ENCODE measurements at places on chromosomes 11 and 22.

GRCh38 chr22:20101638-20102037 is 14.3 kb upstream of the RANBP1 start:
- no peak for DNase-seq

DNA sequence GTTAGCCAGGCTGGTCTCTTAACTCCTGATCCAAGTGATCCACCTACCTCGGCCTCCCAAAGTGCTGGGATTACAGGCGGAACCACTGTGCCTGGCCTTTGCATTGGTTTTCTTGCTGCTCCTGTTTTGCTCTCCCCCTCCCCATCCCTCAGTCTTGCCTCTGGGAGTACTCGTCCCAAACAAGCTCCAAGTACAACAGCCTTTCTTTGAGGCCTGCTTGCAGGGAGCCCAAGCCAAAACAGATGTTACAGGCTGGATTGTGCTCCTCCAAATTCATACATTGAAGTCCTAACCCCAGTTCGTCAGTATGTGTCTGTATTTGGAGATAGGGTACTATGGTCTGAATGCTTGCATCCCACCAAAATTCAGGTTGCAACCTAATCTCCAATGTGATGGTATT is 8.6 kb downstream of the IGLL1 start:
- no peak for DNase-seq

DNA sequence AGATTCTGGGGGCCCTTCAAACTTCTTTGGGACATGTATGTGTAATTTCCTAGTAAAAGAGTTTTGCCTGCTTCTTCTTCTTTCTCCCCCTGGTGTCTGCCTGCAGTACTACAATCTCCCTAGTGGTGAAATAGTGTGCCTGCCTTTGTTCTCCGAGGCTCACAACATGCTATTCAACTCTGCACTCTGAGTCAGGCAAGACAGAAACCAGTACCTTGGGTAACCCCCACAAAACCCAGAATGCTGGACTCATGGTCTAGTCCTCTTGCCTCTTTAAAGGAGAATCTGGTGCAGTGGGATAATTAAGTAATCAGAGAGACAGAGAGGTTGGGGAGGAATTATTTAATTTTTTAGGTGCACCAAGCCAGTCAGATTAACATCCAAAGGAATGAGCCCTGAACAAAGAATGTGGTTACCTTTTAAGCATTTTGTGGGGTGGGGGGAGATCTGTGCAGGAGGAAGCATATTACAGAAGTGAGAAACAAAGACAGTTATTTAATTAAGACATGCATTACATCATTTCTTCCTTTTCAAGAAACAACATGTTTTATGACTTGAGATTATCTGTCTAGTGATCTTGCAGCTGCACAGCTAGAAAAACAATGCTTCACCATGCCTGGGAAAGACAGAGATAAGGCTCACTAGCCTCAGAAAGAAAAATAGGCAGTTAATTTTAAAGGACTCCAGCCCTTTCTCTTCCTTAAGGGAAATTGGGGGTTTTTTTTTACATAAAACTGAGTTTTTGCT is 11.0 kb upstream of the MS4A6A start:
- DNase-seq, result no peak

DNA sequence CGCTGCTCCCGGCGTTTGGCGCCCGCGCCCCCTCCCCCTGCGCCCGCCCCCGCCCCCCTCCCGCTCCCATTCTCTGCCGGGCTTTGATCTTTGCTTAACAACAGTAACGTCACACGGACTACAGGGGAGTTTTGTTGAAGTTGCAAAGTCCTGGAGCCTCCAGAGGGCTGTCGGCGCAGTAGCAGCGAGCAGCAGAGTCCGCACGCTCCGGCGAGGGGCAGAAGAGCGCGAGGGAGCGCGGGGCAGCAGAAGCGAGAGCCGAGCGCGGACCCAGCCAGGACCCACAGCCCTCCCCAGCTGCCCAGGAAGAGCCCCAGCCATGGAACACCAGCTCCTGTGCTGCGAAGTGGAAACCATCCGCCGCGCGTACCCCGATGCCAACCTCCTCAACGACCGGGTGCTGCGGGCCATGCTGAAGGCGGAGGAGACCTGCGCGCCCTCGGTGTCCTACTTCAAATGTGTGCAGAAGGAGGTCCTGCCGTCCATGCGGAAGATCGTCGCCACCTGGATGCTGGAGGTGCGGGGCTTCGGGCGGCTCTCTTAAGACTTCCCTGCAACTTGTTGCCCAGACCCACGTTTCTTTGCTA is at the start of gene CCND1:
CCND1 (plus strand) TSS at position 162 of the 587 bp plus-strand sequence; CDS start at position 320, 158 bp downstream.
- DNase-seq, result no peak

- DNase-seq, result no peak
Measured at GRCh38 chr11:116962108-116962507, 124.7 kb upstream of the APOA1 start.

DNA sequence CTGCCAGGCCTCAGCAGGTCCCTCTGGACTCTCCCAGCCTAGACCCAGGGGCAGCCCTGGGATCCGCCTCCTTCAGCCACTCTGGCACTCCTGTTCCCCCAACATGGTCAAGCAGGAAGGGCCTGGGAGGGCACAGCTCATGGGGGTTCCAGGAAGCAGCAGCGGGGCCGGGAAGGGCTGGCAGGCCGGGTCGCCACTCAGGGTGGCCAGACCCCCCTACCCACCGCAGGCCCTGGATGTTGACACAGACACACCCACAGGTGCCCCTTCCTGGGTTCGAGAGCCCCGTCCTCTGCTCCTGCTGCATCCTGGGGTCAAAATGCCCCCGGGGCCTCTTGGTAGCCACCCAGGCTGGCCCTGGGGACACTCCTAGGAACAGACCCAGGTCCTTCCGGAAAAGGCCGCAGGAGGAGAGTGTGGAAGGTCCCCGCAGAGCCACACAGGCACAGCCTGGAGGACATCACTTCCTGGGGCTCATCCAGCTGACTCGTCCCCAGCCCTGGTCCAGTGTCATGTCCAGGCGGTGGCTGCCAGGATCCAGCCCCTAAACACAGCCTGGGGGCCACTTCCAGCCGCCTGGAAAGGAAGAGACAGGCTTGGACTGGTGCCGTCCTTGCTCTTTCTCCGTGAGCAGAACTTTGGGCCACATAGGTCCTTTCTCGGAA is 6.8 kb upstream of the PIM3 start:
- DNase-seq, result no peak

GRCh38 chr11:68684385-68685356 is at the start of gene GAL:
Gene GAL, plus strand, starts transcription at chr11:68684544. Its CDS starts 380 bp downstream, at chr11:68684924.
- DNase-seq, result no peak

DNA sequence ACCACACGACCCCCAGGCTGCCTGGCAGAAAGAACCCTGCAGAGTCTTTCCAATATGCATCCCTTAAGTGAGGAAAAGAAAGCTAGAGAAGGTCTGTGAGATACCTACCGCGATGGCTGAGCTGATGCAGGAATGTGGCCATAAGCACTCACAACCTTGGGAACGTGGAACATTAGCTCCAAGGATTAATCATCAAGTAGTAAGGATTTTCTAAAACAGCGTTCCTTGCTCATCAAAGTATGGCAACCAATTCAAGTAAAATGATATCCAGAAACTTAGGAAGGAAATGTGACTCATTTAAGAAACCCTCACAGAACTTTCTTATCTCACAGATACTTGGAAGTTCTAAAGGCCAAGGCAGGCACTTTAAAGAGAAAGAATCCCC is 12.8 kb downstream of the PACSIN2 start:
- no peak for DNase-seq

- DNase-seq, result no peak
Measured at GRCh38 chr11:68337399-68337835, 25.0 kb downstream of the LRP5 start.

GRCh38 chr22:46377525-46378425 is 42.3 kb downstream of the TRMU start:
- no peak for DNase-seq
